ENCODE measurements at places on chromosomes 3 and 15. TPM values are rescaled to one million over a fixed set of nuclear protein-coding genes. Genes with fewer than 3 reads are reported as not detected.

The ZNF717 gene
- total RNA-seq, result 10.2 TPM

The PYGO1 gene
- total RNA-seq, result not detected

DNA sequence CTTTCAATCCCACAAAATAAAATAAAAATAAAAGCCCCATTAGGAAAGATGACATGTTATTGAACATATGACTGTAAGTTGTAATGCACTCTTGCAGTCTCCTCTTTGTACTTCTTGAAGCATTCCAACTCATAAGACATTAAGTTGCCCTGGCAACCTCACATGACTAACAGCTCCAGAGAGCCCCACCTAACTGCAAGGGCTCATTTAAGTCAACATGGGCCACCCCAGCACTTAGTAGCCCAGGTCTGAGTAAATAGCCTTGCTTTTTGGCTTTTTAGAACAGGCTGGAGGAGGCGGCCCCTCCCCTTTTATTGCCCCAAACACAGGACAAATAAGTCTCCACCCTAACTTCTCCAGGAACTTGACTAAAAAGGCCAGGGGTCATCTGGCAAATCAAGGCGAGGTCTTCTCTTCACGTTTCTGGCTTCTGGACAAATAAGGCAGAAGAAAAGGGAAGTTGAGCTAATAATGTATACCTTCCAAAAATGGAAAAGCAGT is 135.1 kb downstream of the TMCO5A start:
- no peak overlapping the region for H3K27ac ChIP-seq
- no peak overlapping the region for H3K4me3 ChIP-seq
- H3K27me3 ChIP-seq, result peaks cover 67% of the 10 kb centered on the region
- H3K36me3 ChIP-seq, result no peaks in the 10 kb centered on the region

DNA sequence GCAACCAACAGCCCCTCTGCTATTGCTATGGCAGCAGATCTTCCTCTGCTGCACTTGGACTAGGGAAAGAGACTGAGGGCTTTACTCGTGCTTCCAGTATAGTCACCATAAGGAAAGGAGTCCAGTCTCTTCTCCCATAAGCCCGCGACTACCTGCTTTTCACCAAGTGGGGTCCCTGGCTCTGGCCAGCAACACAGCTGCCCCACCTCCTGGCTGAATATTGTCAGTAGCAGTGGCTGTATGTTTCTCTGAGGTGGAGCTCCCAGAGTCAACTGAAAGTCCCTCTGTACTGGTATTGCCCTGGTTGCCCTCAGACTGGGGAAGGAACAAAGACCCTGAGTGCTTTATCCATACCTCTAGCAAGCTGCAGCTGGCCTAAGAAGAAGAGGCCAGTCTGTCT is 719.6 kb downstream of the SQOR start:
- H3K27ac ChIP-seq, result no peak overlapping the region
- H3K4me3 ChIP-seq, result no peak overlapping the region
- no peaks in the 10 kb centered on the region for H3K27me3 ChIP-seq

DNA sequence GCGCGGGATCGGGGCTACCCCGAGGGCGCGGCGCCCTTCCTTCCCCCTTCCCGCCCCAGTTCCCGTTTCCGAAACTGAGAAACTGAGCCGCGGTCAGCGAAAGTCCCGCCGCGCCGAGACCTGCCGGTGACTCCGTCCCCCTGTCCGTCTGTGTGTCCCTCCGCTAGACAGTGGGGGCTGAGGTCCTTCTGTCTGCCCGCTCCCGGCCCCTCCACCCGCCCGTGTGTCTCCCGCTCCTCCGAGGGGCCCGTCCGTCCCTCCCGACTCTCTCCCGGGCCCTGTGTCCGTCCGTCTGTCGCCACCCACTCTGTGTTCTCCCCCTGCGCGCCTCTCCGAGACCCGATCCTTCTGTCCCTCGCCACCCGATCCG is 426 bp downstream of the PRKCD start:
- peaks cover 3% of the 10 kb centered on the region for H3K36me3 ChIP-seq
- peak overlapping the region; percentile 68 for H3K27ac ChIP-seq
- peaks cover 25% of the 10 kb centered on the region for H3K4me1 ChIP-seq
- H3K27me3 ChIP-seq, result peaks cover 26% of the 10 kb centered on the region

DNA sequence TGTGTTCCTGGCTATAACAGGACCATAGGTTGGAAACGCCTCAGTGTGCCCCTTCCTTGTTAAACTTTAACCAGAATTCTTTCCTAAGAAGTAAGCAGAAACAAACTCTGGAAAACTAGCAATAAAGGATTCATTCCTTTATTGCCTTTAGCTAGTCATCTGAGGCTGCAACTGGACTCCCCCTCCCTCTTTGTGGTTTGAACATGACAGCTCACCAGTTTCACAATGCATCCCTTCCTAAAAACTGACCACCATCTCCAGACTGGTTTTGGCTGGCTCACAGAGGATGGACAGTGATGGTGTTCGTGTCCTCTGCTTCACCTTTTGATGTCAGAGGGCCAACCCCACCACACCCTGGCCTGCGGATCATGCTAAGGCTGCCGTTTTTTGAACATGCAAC is 27.9 kb upstream of the TGFBR2 start:
- peaks cover 2% of the 10 kb centered on the region for H3K4me1 ChIP-seq
- no peak overlapping the region for H3K4me3 ChIP-seq
- H3K27me3 ChIP-seq, result no peaks in the 10 kb centered on the region
- no peaks in the 10 kb centered on the region for H3K36me3 ChIP-seq
- H3K27ac ChIP-seq, result no peak overlapping the region

GRCh38 chr15:45130291-45131000 is 652 bp downstream of the DUOX1 start:
- no peak overlapping the region for H3K4me3 ChIP-seq
- peaks cover 9% of the 10 kb centered on the region for H3K4me1 ChIP-seq
- H3K27ac ChIP-seq, result no peak overlapping the region
- H3K36me3 ChIP-seq, result no peaks in the 10 kb centered on the region
